ENCODE measurements at places on chromosomes 11 and 22. TPM values are rescaled to one million over a fixed set of nuclear protein-coding genes. Genes with fewer than 3 reads are reported as not detected.

DNA sequence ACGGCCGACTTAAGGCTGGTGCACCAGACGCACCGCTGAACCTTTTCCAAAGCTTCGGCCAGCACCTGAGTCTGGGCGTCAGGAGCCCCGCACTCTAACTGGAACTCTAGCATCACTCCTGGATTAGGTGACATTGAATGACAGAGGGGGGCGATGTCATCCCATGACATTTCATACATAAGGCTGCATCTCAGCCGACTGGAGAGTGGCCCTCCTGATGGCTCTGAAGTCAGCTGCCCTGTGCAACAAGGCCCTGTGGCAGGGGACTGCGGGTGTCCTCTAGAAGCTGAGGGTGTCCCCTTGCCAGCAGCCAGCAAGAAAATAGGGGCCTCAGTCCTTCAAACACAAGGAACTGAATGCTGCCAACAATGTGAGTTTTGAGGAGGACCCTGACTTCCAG, 10.1 kb upstream of the FADS3 start:
- DNase-seq = no peak

- no peak for DNase-seq
These were observed 56.6 kb downstream of the FAM83F start for GRCh38 chr22:40051322-40051721.

MMP11 gene
- total RNA-seq = 8.8 TPM

PAFAH1B2 gene
- 110 TPM for total RNA-seq

NPTXR gene
- total RNA-seq = 2.0 TPM

C11orf87 gene
- not detected for total RNA-seq

TRIM48 gene
- not detected for total RNA-seq

DNA sequence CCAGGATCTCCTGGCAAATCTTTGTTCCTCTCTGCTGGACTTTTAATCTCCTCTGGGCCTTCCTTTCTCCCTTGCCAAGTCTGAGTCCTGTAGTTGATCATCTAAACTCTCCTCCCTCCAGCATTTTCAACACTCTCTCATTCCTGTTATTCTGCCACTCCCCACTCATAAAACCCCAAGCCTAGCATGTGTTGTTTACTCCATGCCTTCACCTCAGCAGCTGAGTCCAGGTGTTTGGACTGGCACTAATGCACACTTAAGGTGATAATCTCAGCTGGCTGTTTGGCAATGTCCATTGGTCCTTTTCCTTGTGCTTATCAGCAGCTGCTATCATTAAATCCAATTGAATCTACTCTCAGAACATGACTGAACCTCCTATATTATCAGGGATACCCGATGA, 876.8 kb upstream of the TENM4 start:
- no peak for DNase-seq

NELL1 gene
- total RNA-seq = not detected

- DNase-seq = peak; percentile 99
These were observed 33.7 kb downstream of the APLP2 start for GRCh38 chr11:130103296-130103814.

MUC5AC gene
- total RNA-seq = not detected

- no peak for DNase-seq
These were observed 85.9 kb downstream of the GAB2 start for GRCh38 chr11:78331711-78332110.

GGTLC2 gene
- total RNA-seq = not detected

DNA sequence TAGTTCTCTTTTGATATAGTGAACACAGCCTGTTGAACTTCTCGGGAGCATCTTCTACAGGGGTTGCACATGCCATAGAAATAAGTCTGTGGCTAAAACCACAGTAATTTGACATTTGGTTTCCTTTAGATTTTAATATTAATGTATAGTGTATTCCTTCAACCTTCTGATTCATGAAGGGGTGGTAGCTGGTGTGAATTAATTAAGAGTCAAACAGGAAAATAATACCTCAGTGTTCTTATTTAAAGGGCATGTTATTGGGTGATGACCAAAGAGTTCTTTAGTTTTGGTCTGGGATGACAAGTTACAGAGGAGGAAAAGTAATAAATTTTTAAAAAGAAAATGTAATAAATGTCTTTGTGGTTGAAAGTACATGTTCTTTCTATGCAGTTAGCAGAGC, 86.8 kb downstream of the PDHX start:
- DNase-seq = no peak

GLB1L2 gene
- total RNA-seq = under 0.01 TPM

DNA sequence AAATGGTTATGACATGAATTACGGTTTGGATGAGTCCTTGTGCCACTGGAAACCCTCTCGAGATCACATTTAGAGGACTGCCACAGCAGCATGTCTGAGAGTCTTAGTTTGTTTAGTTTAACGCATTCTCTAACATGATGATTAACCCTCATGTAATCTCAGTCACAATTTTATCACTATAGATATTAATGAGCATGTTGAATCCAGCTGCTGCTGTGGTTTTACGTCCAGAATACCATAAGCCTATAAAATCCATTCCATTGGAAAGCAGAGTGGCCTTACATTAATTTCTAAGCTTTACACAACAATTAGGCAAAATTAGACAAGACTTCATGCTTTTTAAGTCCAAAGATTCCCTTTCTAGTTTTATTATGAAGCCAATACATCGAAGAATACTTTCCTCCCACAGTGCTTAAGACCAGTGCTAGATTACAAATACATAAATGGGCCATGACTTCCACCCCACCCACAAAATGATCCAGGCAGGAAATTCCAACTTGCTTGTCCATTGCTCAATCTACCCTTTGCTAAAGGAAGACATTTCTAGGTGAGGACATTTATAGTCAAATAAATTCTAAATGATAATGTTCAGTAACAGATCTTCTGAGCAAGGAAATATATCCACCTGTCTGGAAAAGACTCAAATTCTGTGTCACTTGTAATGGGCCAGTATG, 3.5 kb upstream of the ELMOD1 start:
- DNase-seq = peak; percentile 71

TAGLN gene
- total RNA-seq = 824 TPM

Measured in fibroblast of lung (primary cell).